Retina (tissue), 1 donor: ENCODE measurements at places on chromosomes 3 and 15.

- DNase-seq, result no peak
Observed at GRCh38 chr3:80285388-80285787, 517.6 kb upstream of the ROBO1 start.

- DNase-seq, result peak; percentile 14
Observed at GRCh38 chr3:155991212-155991611, 120.8 kb downstream of the GMPS start.

GRCh38 chr3:161100994-161101393 lies 4.2 kb downstream of the B3GALNT1 start:
- no peak for DNase-seq

DNA sequence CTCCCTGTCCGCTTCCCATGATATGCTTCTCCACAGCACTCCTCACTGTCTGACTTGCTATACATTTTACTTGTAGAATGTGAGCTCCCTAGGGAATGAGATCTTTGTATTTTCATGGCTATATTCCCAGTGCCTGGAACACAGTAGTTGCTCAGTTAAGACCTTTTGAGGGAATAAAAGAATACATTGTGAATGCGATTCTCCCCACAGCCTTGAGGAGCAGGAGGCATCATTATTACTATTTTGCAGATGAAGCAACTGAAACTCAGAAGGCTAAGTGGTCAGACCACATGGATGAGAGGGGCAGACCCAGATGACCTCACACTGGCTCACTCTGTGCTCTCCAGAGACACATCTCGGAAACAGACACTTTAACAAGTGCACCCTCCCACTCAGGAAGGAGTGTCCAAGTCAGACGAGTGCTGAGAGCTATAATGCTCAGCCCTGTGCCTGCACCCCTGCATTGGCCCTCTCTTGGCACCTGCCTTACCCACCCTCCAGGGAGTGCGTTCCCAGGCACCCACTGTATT lies 46.8 kb downstream of the SST start:
- no peak for DNase-seq

DNA sequence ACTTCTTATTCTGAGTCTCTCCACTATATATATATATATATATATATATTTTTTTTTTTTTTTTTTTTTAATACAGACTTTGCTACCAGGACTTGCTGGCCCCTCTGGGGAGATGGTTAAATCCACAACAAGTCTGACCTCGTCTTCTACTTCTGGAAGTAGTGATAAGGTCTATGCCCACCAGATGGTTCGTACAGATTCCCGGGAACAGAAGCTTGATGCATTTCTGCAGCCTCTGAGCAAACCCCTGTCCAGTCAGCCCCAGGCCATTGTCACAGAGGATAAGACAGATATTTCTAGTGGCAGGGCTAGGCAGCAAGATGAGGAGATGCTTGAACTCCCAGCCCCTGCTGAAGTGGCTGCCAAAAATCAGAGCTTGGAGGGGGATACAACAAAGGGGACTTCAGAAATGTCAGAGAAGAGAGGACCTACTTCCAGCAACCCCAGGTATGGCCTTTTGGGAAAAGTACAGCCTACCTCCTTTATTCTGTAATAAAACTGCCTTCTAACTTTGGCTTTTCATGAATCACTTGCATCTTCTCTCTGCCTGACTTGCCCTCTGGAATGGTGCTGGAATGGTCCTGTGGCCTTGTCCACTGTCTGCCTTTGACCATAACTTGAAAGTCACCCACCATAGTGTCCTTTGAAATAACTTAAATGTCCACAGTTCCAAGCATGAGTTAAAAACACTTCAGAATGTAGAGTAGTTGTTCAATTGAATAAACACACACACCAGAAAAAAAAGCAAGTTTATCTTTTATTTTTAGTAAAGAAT lies 32.4 kb downstream of the MLH1 start:
- no peak for DNase-seq

DNA sequence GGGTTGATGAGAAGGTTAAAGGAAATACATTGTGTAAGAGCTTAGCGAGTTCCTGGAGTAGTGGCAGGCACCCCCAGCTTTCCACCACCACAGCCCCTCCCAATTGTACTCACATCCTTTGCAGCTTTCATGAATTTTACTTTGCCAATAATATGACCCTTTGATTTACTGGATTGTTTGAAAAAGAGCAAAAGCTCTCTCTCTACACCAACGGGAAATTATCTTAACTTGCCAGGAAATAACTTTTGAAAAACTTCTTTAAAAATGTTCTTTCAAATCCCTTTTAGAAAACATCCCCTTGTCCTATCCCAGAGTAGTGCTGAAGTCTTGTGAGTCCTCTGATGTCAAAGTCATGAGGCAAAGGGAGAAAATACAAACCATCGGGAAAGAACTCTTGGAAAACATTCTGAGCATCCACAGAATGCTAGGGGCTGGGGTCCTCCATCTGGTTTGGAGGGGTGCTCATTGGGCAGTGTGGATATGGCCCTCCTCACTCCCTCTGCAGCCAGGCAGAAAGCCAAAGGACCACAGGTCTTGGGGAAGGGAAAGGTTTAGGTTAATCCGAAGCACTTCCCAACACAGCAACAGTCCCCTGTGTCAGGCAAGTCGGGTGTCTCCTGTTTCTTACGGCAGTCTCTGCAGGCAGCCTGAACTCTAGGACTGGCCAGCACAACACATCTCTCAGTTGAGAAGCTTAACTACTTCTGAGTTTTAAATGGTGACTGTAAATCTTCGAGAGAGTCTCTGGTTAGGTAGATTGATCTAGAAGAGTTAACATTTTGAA lies 36.5 kb downstream of the BOC start:
- DNase-seq, result no peak

DNA sequence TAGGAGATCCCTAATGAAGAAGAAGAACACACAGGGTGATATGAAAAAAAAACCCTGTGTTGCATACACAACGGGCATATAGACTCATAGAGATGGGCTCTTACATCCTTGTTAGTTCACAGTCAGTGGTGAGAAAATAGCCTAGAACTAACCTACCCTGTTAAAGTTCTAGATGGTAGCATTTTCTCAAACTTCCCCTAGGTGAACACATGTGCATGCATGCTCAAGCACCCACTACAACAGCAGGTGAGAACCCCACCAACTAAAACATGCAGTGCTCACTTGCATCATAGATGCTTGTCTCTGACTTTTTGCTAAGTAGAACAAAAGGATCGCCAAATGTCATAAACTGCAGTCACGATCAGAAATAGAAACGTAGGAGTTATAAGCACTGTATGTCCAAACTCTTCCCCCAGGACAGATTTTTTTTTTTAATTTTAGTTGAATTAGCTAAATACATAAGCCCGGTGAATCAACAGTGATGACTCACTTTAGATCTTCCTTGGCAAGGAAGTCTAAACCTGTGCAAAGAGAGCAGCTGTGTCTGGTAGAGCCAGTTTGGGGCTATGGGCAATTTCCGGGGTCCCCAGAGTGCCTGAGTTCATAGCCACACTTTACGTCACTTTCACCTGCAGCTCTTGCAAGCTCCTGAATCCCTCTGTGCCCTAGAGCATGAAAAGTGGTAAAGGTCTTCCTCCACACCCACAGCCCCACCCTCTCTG lies 96.2 kb upstream of the SEMA6D start:
- DNase-seq, result no peak

- no peak for DNase-seq
Observed at GRCh38 chr15:91135201-91136130, 35.4 kb downstream of the SV2B start.

GRCh38 chr15:80059786-80060355 lies 395 bp downstream of the ZFAND6 start:
- DNase-seq, result peak; percentile 73

DNA sequence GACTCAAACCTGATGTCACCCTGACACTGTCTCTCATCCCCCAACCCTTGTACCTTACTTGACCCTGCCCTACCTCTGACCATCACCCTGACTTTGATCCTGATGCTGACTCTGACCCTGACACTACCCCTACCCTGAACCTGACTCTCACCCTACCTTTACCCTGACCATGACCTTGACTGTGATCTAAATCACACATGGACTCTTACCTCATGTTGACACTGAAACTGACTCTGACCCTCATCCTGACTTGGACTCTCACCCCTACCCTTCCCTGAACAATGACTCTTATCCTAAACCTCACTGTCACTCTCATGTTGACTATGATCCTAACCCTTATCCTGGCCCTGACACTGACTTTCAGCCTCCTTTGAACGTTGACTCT lies 21.7 kb upstream of the SLC25A26 start:
- DNase-seq, result no peak

DNA sequence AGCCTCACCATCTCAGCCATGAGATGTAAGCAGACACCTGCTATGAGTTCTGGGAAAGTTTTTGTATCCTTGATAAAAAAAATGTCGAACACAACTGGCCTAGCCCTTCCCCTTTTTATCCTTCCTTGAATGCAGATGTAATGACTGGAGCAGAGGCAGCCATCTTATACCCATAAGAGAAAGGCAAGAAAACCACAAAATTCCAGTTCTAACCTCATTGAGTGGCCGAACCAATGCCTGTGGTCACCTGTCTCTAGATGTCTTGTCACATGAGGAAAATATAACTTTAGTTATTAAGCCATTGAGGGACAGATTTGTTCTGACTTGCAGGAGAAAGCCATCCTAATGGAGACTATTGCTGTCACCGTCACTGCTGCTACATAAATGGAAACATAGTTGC lies 80.4 kb upstream of the SLC6A6 start:
- no peak for DNase-seq

- no peak for DNase-seq
Observed at GRCh38 chr3:71345429-71346040, 238.0 kb downstream of the FOXP1 start.

DNA sequence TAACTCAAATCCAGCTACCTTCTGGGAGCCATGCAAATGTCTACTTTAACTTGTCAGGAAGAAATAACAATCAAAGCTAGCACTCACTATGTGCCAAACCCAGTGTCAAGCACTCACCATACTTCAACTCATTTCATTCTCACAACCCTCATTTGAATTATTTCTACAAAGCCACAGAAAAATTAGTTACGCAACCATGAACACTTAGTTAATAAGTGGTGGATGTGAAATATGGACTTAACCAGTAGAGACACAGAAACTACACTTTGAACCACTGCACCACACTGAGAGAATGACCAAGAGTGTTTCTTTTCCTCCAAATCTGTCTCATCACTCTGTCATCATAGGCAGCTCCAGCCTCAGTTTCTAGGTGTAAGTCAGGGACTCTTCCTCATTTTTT lies 91.0 kb upstream of the MBNL1 start:
- DNase-seq, result no peak

DNA sequence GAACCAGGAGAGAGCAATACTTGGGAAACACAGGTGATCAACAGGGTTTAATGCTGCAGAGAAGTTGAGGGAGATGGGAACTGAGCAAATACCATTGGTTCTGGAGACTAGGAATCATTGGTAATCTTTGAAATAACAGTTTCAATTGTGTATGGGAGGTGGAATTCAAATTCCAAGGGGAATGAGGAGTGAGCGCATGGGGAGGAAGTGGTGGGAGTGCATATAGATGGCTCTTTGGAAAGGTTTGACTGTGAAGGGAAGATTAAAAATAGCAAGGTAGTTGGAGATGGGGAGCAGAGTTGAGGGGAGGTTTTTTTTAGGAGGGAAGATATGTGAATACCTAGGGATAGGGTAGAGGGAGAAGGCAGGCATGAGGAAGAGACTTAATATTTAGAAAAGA lies 51.1 kb upstream of the ROPN1 start:
- no peak for DNase-seq

- DNase-seq, result no peak
Observed at GRCh38 chr3:71074423-71074822, 509.1 kb downstream of the FOXP1 start.

GRCh38 chr15:70171256-70171886 lies 73.7 kb upstream of the TLE3 start:
- no peak for DNase-seq

GRCh38 chr3:186418671-186419145 lies 56.7 kb upstream of the DGKG start:
- DNase-seq, result no peak

DNA sequence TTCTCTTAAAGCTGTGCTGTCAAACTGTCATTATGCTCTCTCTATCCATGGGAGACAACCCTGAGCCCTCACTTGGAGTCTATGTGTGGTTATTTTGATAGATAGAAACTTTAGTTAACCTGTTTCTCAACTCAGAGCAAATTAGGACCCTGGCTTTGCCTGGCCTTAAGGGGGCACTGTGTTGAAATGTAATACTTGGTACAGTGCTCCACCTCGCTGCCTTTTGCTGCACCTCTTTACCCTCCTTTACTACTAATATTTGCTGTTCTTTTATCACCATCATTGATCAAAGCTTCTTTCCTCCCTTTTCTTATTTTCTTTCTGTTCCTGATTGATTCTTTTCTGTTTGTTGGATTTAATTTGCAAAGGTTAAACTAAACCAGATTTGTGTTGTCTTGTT lies 34.3 kb downstream of the STT3B start:
- no peak for DNase-seq

- DNase-seq, result no peak
Observed at GRCh38 chr3:132267391-132267993, 49.7 kb upstream of the ACP3 start.

GRCh38 chr3:30435861-30436331 lies 170.5 kb upstream of the TGFBR2 start:
- DNase-seq, result no peak

- DNase-seq, result no peak
Observed at GRCh38 chr15:43749690-43750345, 3.6 kb downstream of the PDIA3 start.

DNA sequence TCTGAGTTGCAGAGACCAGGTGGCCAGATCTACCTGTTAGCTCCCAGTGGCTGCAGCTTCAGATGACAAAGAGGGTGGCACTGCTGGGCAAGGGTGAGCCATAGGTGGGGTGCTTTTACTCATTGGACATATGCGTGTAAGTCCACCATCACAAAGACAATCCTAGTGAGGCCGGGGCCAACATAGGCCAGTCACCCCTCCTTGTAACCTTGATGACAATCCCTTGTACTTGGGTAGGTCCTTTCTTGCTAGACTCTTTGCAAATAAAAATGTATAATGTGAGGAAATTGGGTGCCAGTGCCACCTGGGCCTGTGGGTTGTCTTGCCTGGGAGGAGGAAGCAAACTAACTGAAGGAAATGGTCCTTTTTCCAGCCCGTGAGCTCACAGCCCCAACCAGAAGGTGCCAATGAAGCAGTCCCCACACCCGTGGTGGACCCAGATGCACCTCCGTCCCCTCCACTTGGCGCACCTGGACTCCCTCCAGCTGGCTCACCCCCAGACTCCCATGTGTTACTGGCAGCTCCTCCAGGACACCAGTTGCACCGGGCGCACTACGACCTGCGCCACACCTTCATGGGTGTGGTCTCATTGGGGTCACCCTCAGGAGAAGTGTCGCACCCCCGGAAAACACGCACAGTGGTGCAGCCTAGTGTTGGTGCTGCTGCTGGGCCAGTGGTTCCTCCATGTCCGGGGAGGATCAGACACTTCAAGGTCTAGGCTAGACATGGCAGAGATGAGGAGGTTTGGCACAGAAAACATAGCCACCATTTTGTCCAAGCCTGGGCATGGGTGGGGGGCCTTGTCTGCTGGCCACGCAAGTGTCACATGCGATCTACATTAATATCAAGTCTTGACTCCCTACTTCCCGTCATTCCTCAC lies 7.6 kb downstream of the AHSG start:
- no peak for DNase-seq

GRCh38 chr3:190302212-190302867 lies 19.9 kb downstream of the CLDN1 start:
- no peak for DNase-seq

- DNase-seq, result no peak
Observed at GRCh38 chr3:123792473-123793201, 91.5 kb downstream of the MYLK start.

- no peak for DNase-seq
Observed at GRCh38 chr3:50173685-50174516, 17.5 kb upstream of the GNAT1 start.

- DNase-seq, result no peak
Observed at GRCh38 chr15:63973212-63974009, 72.9 kb downstream of the DAPK2 start.
